Fibroblast of pulmonary artery (primary cell): ENCODE measurements at places on chromosomes 5 and 9.

GRCh38 chr9:68507130-68507805 lies 33.4 kb downstream of the TMEM252 start:
- peak; percentile 44 for DNase-seq

DNA sequence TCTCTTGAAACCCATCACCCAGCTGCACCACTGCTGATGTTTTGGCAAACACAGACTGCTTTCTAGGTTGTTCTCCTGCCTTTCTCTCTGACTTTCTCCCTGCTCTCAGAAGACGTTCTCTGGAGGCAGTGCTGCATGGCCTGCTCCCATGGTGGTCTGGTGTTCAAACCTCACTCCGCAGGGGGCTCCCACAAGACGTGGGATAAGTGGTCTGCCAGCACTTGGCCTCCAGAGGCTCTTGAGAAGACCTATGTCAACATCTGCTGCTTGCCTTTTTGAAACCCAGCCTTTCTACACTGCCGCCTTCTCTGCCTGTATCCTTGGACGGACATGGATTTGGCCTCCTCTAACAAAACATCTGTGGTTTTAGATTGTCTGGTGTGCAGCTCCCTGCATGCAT lies 16.6 kb downstream of the USP20 start:
- no peak for DNase-seq

DNA sequence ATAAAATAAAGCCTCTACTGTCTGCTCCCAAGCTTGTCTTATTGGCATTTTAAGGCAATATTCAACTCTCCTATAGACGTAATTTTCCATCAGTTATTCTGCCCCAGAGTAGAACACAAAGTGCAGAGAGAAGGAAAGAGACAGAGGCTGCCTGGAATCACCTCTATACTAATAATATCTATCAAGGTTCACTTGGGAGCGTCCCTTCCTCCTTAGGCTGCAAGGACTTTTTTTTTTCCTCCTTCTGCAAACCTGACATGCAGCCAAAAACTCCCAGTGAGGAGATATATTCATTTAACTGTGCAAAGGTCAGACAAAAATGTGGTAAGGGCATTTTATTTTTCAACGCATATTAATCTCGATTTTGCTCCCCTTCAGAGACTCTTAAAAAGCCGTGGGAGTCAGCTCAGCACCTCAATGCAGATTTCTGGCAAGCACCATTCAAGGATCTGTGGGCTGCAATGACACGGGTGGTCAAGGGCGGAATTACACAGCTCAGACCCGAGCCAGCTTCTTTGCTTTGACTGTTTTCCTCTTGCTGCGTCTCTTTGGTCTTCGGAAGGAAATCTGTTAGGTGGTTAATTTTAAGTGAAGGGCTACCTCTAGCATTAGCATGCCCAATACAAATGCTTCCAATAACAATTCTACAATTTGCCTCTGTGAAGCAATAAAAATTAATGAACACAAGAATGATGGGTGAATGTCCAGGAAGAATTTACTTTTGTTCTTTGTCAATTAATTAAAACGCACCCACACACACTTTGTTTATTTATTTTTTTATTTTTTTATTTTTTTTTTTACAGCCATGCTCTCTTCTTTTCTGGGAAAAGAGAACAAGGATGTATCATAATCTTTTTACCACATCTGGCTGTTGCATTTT lies 587.7 kb upstream of the GRAMD2B start:
- DNase-seq, result peak; percentile 70

DNA sequence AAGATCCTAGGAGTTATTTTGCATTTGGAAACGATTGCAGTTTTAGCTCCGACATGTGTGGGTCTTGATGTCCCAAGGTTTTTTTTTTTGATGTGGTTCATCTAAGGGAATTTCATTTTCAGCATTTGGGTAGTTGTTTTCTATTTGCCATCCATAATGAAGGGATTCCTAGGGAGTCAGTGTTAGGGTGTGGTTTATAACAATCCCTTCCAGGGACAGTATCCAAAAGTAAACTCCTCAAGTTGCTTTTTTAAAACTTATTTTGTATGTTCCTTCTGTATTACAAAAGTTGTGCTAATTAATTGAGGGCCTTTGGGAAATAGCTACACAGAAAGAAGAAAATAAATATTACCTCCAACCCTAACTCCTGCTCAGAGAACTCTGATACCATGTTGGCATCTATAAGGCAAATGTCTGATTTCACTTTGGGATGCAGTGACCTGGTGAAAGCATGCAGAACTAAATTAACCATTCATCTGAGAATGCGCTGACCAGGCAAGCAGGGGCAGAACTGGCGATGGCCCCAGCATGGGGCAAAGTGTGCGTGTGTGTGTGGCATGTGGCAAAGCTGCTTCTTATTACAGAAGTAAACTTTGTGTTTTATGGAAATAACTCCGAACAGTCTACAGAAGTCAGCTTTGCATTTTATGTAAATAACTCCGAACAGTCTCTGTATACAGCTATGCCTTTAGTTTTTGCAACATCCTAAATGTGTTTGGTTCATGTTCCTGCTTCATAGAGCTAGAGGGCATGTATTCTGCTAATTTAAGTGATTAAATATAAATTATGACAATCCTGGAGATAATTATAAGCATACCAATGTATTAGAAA lies 237.2 kb downstream of the TRPM3 start:
- DNase-seq, result no peak

DNA sequence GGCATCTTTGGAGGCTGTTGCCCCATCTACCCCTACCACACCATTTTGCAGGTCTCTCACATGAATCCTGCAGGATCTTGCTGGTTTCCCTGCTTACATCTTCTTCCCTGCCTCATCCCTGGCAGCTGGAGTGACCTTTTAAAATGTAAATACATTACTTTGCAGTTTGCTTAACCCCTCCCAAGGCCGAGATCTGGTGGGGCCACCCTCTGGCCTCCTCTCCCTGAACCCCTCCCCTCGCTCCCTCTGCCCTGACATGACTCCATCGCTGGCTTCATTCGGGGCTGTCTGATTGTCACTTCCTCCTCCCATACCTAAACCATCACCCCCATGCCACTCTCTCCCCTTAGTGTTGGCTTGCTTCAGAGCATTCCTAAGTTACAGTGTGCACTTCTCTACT lies 12.6 kb upstream of the PALM2AKAP2 start:
- DNase-seq, result no peak
